ENCODE measurements at places on chromosomes 7 and 10.

GRCh38 chr10:80344912-80345311, 11.6 kb downstream of the DYDC1 start:
- no peak for DNase-seq

DNA sequence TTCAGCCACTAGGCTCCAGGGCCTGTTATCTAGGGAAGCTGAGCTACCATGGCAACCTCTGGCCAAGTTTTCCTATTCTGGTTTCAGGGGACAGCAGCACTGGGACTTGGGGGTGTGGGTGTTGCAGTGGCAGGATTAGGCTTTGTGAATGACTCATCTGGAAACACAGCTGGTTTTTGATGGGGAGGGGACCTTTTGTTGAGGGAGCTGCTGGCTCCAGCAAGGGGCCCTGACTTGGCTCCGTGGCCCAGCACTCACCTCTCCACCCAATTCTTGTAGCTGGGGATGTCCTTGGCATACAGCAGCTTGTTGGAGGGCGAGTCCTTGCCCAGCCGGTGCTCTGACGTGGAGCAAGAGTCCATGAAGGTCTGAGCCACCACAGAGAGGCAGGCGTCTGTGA, 435.9 kb downstream of the PLXNA4 start:
- DNase-seq, result no peak

GRCh38 chr7:46530081-46530750, 609.1 kb upstream of the IGFBP3 start:
- no peak for DNase-seq

DNA sequence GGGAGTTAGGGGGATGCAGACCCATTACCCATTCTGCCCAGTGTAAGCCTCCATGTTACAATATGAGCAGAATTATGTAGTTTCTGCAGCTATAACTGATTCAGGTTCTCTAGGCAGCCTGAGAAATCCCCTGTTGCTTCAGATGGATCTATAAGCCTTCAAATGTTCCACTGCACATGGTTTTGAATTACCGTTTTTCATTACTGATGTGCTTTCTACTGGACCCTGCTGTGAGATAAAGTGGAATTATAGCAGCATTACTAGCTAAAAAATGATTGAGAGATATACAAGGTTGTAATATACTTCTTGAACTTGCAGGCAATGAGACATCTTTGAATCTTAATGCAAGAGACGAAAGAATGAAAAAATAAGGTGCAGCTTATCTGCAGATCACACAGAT, 38.4 kb upstream of the ANAPC16 start:
- DNase-seq, result no peak

GRCh38 chr10:6409971-6410643, 170.0 kb downstream of the PRKCQ start:
- DNase-seq, result no peak

DNA sequence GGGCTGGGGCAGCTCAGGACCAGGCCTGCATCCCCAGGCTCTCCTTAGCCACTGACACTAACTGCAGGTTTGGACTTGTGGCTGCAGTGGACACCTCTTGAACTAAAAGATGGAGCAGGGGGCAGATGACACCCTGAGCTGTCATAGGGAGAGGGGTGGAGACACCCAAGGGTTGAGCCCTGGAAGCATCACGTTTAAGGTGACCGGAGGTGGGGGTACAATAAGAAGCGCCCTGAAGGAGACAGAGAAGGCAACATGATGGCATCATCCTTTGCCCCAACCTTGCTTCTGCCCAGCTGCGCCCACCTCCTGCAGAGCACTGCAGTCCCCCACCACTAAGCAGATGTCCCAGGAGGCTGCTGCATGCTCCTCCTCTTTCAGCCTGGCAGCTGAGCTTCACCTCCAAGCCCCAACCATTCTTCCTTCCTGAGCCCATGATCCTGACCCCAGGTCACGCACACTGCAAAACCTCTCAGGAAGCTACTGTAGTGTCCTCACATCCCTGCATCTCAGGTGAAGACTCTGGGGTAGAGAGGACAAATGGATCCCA, 25.5 kb downstream of the OGDHL start:
- no peak for DNase-seq

DNA sequence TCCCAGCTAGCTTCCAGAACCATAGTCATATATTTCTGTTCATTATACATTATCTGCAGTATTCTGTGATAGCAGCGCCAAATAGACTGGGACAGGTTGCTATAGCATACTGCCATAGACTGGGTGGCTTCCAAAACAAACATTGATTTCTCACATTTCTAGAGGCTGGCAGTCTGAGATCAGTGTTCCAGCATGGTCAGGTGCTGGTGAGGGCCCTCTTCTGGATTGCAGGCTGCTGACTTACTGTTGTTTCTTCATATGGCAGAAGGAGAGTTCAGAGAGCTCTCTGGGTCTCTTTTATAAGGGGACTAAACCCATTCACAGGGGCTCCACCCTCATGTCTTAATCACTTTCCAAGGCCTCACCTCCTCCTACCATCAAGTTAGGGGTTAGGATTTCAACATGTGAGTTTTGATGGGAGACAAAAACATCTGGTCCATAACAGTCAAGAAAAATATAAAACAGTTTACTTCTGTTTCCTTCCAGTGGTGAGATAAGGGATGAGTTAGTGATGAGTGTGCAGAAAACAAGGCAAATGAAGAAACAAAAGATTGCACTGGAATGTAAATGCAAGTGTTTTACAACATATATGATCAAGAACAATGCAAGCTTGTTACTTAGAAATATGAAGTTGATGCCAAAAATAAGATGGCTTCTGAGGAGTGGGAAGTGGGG, 399.0 kb upstream of the C7orf33 start:
- no peak for DNase-seq

DNA sequence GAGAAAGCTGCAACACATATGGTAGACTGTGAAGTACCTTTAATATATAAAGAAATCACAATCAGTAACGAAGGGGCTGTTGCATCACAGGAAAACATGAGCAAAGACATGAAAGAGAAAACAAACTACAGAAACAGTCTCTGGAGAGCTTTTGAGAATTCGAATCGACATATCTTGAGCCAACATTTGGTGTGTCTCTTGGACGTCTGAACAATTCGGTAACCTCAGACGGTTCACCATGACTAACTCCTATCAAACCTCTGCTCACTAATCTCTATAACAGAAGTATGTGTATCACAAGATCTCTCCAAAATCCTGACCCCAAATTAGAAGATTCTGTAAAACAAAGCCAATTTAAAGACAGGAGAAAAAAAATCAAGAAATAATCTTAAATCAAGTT, 262.0 kb upstream of the YAE1 start:
- no peak for DNase-seq

- DNase-seq, result no peak
These were observed 116.1 kb downstream of the PKD1L1 start for GRCh38 chr7:47832105-47832715.

- DNase-seq, result no peak
These were observed 212.1 kb upstream of the KLF14 start for GRCh38 chr7:130946114-130946513.

GRCh38 chr10:77520290-77520689, 117.3 kb downstream of the KCNMA1 start:
- DNase-seq, result no peak

- no peak for DNase-seq
These were observed 414.6 kb upstream of the NPVF start for GRCh38 chr7:25642849-25643248.

- DNase-seq, result no peak
These were observed 14.2 kb downstream of the UCMA start for GRCh38 chr10:13219685-13220670.

DNA sequence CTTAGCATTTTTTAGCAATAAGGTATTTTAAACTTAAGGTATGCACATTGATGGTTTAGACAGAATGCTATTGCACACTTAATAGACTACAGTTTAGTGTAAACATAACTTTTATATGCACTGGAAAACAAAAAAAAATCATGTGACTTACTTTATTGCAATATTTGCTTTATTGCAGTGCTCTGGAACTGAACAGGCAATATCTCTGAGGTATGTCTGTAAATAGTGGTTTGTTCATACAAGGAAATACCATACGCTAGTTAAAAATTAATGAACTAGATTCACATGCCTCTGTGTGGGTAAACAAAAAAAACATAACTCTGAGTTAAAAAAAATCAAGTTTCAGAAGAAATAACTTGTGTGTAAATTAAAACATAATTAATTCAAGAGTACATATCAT, 479.0 kb upstream of the MKI67 start:
- DNase-seq, result no peak

DNA sequence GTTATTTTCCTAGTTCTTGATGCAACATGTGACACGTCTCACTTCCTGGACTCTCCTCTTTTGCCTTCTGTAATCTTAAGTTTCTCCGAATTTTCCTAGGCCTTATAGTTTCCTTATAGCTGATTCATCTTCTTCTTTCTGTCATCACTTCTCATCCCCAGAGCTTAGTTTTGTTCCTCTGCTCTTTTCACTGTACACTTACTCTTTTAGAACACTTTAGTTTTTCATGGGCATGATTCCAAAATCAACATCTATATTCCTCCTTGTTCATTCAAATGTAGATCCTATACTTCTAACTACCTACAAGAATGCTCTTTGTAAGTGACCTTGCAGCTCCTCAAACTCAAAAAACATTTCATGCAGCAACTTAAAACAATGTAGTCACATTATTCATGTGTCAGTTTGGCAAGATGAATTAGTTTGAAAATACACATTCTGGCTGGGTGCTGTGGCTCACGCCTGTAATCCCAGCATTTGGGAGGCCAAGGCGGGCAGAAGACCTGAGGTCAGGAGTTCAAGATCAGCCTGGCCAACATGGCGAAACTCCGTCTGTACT, 13.1 kb upstream of the SLC26A3 start:
- no peak for DNase-seq

- DNase-seq, result no peak
These were observed 5.4 kb upstream of the PWWP2B start for GRCh38 chr10:132391676-132392020.

DNA sequence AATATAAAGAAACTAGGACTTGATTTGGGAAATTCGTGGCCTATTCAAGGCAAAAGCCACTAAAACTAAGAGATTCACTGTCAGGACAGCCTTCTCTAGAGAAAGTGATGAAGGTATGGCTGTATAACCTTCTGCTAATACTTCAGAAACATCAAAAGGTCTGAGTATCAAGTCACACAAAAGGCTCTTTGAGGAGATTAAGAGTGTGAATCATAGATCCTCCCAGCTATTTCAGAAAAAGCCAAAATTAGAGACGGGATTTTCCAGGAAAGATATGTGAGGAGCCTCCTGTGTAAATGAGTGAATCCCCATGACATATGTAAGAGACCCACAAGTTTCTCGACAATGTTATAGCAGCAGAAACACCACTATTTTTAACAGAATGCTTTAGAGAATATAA, 56.2 kb downstream of the UBE3C start:
- DNase-seq, result no peak

GRCh38 chr7:119925581-119926289, 347.2 kb upstream of the KCND2 start:
- no peak for DNase-seq

GRCh38 chr10:113221756-113222168, 271.7 kb downstream of the TCF7L2 start:
- DNase-seq, result no peak

Data from activated naive CD8-positive, alpha-beta T cell treated with anti-CD3 and anti-CD28 coated beads, Interleukin-2, amount 50 U/mL, for 16 hours (primary cell).